ENCODE measurements at places on chromosomes 13 and 19. TPM values are rescaled to one million over a fixed set of nuclear protein-coding genes. Genes with fewer than 3 reads are reported as not detected.

MYH14 gene
- total RNA-seq: 6.7 TPM

GRIK5 gene
- total RNA-seq: 19.4 TPM

UQCR11 gene
- 51.4 TPM for total RNA-seq

FRY gene
- total RNA-seq: 7.6 TPM

KLK8 gene
- 0.46 TPM for total RNA-seq

CRLF1 gene
- total RNA-seq: not detected

ADAMTSL5 gene
- total RNA-seq: 0.13 TPM

SIGLEC11 gene
- not detected for total RNA-seq

DIRAS1 gene
- 2.7 TPM for total RNA-seq
